ENCODE measurements at places on chromosomes 3 and 15.
A peak's percentile ranks its signal among the peaks of the same experiment; 100 is the strongest.

GRCh38 chr3:61605589-61606175 is 44.3 kb downstream of the PTPRG start:
- DNase-seq: no peak

DNA sequence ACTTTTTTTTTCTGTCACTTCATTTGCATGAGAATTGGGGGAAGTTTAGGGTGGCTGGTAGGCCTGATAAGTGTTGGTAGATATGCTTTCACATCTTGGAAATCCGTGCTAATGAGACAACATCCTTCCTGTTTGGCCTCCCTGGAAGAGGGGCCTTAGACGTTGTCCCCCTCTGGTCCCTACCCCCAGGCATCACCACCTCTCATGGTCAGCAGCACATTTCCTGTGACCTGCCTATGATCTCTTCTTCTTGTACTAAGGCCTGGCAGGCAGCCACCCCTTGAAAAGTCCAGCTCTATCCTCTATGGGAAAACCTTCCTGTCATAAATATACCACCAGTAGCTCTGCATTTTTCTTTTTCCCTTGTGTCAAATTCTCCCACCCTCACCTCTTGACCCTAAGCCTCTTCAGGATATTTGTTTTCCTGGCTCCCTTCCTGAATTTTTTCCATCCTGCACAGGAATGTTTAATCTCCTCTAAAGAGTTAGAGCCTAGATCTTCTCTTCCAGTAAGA is 107.8 kb downstream of the SNRK start:
- no peak for DNase-seq

DNA sequence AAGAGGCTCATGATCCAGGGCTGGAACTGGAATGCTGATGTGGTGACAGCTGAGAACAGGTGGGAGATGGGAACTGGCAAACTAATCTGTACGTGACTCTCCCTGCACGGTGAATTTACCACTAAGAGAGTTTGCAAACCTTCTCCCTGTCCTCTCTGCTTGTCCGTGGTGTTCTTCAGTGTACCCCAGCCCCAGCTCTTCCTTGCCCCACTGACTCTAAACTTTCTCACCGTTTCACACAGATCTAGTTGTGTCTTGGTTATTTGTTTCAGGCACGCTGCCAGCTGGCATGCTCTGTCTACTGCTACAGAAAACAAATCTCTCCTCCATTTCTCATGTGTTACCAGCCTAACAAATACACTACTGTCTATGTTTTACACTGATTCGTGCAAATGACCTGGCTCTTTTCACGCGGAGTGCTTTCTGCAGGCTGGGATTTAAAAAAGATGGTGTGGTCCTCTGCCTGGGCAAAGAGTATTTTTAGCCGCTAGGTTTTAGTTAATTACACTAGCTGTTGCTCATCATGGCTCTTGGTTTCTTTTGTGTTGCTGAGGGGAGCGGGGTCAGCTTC is 192.7 kb upstream of the LRIG1 start:
- DNase-seq: no peak

DNA sequence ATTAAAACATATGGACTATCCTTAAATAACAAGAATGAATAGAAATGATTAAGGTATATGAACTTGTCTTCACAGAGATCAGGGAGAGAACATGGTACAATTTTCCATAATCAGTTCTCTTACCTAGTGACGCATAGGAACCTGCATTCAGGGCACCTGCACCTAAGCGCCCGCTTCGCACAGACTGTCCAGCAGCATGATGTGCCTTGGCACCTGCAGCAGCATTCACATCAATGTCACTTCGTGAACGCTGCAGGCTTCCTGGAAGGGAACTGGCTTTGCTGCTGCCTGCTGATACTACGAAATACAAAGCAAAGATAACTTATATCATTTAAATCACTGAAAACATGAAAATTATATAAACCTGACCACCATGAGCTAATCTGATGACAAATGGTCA is 115.2 kb downstream of the CLASP2 start:
- no peak for DNase-seq

GRCh38 chr3:4906107-4906621 is 73.1 kb upstream of the BHLHE40 start:
- no peak for DNase-seq

GRCh38 chr3:156606729-156607128 is 51.8 kb upstream of the SSR3 start:
- DNase-seq: no peak

DNA sequence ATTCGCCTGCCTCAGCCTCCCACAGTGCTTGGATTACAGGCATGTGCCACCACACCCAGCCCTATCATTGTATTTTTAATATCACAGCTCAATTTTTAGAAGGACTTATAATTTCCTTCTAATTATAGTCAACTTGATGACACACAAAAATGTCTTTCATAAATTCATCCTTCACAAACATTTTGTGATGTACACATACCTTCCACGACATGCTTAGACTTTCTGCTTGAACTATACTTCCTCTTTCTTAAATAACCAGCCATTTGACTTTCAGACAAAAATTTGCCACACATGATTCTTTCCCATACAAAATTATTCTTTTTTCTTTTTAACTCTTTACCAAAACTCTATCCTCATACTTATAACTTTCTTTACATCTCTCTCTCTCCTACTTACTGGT is 48.4 kb upstream of the CCK start:
- no peak for DNase-seq

GRCh38 chr3:2839876-2840275 is 270.3 kb downstream of the IL5RA start:
- no peak for DNase-seq

DNA sequence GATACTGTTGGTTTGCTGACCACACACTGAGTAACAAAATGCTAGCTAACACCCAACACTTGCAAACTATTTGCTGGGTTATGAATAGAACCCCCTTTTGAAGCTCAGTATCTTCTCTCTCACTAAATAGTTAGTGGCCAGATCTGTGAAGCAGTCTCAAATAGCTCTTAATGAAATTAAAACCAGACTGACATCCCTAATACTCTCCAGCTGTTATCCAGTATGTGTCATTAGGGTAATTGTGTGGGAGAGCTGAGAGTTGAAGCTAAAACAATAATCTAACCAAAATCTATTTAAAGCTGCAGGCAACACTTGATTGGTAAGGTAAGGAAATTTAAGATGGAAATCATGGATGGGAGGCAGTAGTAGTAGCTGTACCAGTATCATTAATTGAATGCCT is 110.4 kb upstream of the RORA start:
- DNase-seq: no peak

DNA sequence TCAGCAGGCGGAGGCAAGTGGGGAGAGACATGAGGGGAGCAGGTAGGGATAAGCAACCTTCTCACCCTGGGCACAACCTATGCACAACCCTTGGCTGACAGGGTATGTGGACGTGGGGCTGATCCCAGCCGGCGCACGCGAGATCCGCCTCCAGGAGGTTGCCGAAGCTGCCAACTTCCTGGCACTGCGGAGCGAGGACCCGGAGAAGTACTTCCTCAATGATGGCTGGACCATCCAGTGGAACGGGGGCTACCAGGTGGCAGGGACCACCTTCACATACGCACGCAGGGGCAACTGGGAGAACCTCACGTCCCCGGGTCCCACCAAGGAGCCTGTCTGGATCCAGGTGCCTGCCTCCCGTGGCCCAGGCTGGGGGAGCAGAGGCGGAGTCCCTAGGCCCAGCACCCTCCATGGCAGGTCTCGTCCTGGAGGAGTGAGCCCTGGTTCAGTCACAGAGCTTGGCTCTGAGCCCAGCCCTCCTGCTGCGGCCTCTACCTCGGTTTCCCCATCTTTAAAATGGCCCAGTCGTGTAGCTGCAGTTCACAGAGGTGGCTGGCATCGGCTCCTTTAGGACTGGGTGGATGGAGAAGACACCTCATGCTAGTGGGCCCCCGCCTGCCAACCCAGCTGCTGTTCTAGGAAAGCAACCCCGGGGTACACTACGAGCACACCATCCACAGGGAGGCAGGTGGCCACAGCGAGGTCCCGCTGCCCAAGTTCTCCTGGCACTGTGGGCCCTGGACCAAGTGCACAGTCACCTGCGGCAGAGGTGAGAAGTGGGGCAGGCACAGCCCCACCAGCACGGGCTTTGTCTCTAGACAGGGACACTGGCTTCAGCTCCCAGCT is 96.0 kb downstream of the TBC1D2B start:
- no peak for DNase-seq

GRCh38 chr3:150844484-150844883 is 60.8 kb downstream of the MINDY4B start:
- no peak for DNase-seq

GRCh38 chr3:12312010-12312409 is 23.1 kb downstream of the PPARG start:
- no peak for DNase-seq

DNA sequence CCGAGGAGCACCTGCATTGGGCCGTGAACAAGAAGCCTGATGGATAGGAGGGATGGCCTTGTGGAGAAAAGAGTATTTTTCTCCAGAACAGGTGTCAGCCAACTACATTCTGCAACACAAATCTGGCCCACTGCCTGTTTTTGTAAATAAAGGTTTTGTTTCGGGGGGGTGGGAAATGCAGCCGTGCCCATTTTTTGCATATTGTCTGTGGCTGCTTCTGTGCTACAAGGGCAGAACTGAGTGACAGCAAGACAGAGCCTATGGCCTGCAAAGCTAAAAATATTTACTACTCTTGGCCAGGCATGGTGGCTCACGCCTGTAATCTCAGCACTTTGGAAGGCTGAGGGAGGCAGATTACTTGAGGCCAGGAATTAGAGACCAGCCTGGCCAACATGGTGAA is 95.9 kb upstream of the AKAP13 start:
- no peak for DNase-seq

DNA sequence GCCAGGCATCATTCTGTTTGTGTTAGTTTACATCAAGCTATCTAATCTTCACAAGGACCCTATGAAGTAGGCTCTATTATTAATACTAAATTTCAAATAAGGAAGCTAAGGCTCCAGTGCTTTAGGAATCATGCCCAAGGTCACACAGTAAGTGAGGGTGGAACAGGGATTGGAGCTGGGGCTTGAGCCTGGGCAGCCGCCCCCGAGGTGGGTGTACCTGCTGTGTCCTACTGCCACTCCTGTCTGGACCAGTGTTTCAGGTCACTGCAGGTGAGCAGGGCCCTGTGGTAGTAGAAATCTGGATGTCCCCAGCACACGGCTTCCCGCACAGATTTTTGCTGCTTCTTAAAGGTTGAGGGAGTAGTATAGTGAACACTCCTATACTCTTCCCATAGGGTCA is 6.5 kb downstream of the KLF13 start:
- no peak for DNase-seq

GRCh38 chr3:18237251-18238005 is 187.7 kb downstream of the SATB1 start:
- DNase-seq: no peak

- no peak for DNase-seq
Observed at GRCh38 chr15:57751177-57751800, 44.8 kb downstream of the POLR2M start.

DNA sequence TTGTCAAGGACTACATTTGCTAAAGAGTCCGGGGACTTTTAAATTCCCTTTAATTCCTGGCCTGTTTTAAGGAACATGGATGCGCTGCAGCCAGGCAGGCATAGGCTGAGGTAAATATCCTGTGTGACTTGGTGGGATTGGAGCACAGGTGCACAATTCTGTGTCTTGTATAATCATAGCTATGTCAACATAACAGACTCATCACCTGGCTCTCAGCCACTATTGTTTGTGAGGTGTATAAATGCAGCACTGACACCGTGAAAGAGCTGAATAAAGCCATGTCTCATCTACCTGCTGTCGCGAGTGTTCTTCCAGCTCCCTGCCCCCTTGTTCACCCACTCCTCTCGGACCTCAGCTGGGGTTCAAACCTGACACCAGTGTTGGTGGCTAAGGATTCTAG is 109.7 kb downstream of the MFSD1 start:
- DNase-seq: no peak

DNA sequence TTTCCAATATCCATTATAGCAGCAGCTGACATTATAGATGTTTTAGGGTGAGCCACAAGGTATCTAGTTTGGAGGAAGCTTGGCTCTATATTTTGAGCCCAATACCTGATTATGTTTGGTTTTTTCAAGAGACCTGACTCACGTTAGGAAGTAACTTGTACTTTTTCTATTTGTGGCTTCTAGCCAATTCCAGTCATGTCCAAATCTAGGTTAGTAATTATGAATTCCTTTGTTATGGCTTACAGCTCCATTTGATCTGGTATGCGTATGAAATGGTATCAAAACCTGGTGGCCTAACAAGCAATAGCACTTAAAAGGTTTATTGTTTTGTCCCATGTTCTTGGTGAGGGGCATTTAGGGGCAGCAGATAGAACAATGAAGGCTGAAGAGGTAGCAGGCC is 115.9 kb downstream of the TOP2B start:
- DNase-seq: no peak

- DNase-seq: no peak
Observed at GRCh38 chr3:175307642-175308041, 448.5 kb downstream of the NAALADL2 start.

- DNase-seq: no peak
Observed at GRCh38 chr3:31331278-31331677, 201.4 kb upstream of the STT3B start.

DNA sequence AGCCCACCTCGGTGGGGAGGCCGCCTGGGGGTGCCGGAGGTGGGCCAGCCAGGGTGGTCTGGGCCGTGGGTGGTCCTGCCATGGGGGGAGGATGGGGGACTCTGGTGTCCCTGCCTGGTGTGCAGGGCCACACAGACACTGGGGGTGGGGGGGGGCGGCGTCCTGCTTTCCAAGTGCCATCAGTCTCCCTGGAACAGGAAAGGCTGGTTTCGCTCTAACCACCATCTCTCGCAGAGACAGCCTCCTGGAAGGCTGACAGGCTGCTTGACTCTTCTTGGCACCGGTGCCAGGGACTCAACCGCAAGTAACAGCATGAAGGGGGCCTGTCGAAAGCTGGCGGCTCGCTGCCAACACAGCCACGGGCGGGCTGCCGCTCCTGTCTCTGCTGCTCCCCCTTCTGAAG is 40.3 kb downstream of the RGMA start:
- DNase-seq: no peak

GRCh38 chr3:155995525-155996370 is 124.6 kb upstream of the KCNAB1 start:
- peak; percentile 29 for DNase-seq

DNA sequence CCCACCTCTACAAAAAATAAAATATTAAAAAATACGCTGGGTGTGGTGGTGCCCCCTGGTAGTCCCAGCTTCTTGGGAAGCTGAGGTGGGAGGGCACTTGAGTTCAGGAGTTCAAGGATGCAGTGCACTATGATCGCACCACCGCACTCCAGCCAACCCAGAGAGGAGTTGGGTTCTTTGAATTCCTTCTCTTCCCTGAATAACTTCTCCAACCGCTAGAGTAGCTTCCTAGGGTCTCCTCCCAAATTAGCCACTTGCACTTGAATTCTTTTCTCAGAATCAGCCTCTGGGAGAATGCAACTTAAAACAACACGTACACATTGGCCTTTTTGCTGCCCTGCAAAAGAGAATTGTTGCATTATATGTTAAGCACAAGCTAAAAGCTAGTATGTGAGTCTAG is 272.5 kb downstream of the ABHD5 start:
- no peak for DNase-seq

- no peak for DNase-seq
Observed at GRCh38 chr3:193375614-193376013, 2.9 kb downstream of the ATP13A5 start.

DNA sequence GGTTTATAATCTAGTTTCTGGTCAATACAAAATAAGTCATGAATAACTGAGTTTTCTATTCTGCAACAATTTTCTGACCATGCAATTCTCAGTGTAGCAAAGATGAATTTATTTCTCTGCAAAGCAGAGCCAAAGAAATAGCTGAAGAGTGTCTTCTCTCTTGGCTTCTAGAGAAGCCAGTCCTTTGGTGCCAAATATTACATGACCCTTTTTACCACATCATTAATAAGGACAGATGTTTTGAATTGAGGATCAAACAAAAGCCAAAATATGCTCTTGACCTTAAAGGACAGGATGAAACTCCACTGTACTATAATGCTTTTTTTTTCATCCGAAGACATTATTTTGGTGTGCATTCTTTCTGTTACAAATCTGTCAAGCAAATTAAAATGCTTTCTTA is 40.2 kb upstream of the OSTN start:
- DNase-seq: no peak
